ENCODE measurements at places on chromosomes 16 and 17.
A peak's percentile ranks its signal among the peaks of the same experiment; 100 is the strongest.

GRCh38 chr16:65828296-65828695 is 538.2 kb upstream of the CDH5 start:
- no peak for DNase-seq

- no peak for DNase-seq
Observed at GRCh38 chr16:73617738-73618137, 569.8 kb upstream of the ZFHX3 start.

- no peak for DNase-seq
Observed at GRCh38 chr17:60627124-60627523, 27.1 kb downstream of the PPM1D start.

DNA sequence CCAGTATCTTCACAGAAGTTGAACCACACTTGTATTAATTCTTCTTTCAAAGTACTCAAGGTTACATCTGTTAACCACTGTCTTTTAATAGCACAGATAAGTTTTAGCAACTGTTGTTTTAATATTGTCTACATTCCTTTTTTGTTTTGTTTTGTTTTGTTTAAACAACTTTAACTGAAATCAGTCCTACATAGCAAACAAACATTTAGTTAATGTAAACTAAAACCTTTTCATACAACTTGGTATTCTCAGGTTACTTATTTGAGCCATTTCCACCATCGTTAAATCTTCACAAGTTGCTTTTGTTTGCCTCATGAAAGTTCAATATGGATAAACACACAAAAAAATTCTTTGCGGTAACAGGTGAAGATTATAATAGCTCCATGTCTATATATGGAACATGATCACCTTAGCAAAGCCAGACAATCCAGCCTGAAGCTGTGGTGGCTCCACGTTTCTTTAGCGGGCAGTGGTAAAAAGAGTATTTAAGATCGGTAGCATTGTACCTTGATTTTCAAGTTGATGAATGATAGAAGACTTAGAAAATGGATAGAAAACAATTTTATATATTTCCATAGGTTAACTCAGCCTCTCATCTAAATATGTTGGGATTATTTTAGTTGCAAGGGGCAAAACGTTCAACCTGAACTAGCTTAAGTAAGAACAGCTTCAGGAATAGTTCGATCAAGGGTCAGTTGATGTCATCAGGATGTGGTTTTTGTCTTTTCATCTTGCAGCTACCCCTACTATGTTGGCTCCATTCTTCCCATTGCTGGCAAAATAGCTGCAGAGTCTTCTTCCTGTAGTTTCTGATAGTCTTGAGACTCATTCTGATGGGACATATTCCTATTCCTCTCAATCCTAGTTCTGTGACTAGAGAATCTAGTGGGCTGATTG is 182.8 kb downstream of the FTO start:
- DNase-seq = no peak

DNA sequence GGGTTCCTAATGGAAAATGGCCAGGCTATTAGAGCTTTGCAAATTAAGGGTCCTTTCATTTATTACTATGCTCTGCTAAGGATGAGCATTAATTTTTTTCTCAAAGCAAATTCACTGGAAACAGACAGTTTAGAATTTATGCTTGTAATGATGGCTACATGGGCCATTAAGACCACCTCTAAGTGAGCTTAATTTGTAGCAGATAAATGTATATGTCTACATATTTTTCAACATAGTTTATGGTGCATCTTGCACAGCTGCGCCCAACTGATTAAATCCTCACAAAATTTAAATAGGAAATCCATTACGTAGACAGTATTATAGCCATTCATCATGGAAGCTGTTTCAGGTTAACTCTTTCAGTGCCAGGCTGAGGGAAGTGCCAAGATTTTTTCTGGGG is 220.9 kb downstream of the CBLN1 start:
- DNase-seq = no peak

DNA sequence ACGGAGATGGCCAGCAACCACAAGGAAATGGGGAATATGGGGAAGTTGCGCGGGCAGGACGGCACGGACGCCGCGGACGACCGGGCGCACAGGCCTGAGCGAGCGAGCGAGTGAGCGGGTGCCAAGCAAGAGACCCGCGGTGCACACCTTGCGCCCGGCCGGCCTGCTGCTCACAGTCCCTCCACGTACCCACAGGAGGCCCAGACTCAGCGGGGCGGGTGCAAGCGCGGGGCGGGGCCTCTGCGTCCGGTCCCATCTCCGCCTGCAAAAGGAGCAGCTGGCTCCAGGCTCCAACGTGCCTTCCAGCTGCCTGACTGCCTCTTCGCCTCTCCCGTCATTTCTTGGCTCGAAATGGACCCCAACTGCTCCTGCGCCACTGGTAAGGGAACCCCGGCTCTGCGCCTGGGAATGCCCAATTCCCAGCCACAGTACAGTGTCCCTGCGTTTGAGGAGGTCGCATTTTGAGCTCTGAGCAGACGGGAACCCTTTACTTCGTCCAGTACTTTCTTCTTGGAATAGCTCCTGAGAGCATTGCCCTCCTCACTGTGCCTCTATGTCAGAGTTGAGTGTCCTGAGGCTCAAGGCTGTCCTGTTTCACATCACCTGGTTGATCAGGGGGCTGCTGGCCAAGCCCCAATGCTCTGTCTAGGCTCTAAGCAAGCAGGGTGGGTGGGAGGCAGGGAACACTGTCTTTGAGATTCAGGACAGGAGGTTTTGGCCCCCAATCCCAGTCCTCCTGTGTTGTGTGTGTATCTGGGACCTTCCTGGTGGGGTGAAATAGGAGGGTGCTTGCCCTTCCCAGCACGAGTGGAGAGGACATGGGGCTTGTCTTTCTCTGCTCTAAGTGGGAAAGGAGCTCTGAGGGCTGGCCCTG is 8.1 kb upstream of the MT1E start:
- peak; percentile 52 for DNase-seq

DNA sequence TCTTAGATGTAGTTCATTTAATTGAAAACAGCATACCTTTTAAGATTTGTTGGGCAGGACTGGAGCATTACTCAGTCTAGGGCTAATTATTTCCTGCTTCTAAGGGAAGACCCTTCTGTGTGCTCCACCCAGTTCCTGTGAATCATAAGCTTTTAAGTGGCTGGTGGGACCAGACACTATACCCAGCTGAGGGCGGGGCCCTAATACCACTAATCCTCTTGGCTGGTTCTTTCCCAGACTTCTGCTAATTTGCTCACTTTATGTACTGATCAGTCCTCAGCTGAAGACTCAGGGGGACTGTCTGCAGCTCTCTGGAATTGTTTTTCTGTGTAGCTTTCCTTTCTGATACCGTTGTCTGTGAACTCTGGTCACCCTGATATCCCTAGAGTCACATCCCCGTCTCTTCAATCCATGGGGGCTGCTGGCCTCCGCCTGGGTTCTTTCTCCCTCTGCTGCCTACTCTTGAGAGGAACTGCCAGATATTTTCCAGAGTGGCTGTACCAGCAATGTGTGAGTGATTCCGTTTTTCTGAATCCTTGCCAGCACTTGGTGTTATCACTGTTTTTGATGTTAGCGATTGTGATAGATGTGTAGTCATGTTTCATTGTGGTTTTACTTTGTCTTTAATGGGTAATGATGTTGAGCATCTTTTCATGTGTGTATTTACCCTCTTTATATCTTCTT is 35.1 kb downstream of the MFSD11 start:
- peak; percentile 55 for DNase-seq

DNA sequence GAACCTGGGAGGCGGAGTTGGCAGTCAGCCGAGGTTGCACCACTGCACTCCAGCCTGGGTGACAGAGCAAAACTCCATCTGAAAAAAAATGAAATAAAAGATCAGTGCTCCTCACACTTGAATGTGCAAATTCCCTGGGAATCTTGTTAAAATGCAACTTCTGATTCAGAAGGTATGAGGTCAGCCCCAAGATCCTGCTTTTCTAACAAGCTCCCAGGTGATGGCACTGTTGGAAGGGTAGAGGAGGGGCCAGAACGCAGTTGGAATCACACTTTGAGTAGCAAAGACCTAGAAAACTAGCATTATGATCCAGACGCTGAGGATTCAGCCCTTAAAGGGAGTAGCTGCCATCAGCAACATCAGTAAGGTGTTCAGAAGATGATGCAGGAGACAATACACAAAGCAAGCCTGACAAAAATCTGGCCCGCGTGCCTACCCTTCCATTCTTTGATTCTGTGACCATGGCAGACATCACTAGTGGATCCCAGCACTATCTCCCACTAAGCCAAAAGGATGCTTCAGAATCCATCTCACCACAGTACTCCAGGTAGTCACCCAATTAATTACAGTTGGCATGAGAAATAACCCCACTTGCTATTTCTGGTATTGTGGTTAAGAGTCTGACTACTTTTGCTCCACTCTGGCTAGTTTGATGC is 33.1 kb upstream of the MEIOC start:
- DNase-seq = no peak

DNA sequence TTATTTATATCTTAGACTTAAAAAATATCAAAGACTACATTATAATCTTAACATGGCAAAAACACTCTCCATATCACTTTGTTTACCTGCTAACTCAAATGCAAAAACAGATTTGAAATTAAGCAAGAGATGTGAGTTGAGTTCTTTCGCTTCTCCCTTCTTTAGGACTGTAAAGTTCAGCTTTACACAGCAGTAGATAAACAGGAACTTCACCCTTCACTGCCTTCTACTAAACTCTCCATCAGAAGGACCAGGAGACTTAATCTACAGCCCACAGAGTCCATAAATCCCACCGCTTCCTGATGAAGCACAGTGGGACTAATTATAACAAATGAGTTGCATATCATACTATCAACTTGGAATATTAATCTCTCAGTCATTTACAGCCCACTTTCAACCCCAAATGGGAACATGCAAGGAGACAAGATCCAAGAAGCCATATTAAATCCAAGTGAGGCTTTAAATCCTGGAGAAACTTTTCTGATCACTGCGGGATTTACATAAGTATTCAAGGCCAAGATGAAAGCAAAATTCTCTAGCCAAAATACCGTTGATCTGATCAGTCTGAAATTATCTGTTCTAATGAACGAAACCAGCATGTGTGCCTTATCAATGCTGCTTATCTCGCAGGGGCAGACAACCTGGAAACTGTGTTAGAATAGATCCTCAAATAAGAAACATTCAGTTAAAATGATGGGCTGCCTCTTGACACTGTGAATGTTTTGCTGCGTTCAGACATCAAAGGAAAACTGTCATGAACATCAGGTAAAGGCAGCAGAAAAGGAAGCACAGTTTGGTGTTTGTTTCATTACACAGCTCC is 1.6 kb downstream of the AMFR start:
- no peak for DNase-seq

DNA sequence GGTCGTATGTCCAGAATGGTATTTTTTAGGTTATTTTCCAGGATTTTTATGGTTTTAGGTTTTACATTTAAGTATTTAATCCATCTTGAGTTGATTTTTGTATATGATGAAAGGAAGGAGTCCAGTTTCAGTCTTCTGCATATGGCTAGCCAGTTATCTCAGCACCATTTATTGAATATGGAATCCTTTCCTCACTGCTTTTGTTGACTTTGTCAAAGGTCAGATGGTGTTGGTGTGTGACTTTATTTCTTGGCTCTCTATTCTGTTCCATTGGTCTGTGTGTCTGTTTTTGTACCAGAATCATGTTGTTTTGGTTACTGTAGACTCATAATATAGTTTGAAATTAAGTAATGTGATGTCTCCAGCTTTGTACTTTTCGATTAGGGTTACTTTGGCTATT is 26.4 kb upstream of the TEKT1 start:
- no peak for DNase-seq

DNA sequence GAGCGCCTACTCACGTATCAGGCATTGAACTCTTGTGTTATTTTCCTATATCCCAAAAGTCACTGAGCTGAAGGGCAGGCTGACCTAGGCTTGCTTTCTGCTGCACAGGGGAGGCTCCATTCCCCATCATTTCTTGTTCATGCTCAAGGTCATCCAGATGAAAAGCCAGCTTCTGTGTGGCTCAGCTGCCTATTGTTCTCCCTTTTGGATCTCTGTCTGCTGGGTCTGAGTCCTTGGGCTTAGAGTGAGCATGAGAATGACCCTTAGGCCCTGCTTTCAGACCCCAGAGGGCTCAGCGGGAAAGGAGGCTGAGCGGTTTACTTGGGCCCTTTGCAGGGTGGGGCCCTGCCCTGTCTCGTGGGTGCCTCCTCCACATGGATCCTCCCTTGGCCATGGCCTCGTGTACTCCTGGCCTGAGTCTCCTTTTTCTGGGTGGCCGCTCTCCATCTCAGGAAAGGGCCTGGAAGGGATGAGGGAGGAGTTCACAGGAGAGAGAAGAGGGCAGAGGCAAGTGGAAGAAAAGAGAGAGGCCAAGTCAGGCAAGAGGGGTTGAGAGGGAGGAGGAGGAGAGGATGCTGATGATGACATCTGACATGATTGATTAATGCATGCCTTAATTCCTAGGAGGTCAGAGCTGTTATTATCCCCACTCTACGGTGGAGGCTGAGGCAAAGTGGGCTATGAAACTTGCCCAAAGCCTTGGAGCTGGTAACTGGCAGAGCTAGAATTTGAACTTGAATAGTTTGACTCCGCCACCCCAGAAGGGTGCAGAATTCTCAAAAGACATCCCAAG is 19.8 kb upstream of the MAP3K14 start:
- DNase-seq = no peak
